ENCODE measurements at places on chromosomes 7 and 10.

DNA sequence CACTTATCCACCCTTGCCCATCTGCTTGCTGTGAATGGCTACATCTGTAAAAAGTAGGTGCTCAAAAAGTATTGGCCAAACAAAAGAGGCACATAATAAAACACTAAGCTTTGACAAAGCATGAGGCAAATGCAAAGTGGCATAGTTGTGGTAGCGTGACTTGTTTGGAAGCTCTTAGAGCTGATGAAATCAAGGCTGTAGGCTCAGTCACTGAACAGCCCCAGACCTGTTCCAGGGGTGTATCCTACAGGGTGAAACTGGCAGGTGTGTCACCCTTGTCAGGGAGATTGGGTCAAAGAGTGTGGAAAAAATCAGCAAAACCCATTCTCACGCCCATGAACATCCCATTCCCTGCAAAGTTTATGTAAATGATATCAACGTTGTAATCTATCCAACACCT, 427.4 kb downstream of the PLXNA4 start:
- DNase-seq, result no peak

DNA sequence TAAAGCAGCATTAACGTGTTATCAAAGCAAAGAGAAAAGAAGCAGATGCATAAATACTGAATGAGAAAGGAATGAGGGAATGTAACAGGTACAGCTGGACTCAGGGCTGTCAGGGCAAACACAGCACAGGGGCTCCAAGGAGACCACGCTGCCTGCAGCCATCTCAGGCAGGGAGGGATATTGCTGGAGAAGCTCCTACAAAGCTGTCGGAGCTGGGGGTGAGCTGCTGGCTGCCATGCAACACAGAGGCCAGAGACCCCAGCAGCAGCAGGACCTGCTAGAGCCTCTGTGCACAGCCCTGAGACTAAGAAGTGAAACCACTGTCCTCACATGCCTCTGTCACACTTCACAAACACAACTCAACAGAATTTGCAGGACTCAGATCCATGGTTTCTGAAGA, 235.8 kb downstream of the DIP2C start:
- DNase-seq, result no peak

DNA sequence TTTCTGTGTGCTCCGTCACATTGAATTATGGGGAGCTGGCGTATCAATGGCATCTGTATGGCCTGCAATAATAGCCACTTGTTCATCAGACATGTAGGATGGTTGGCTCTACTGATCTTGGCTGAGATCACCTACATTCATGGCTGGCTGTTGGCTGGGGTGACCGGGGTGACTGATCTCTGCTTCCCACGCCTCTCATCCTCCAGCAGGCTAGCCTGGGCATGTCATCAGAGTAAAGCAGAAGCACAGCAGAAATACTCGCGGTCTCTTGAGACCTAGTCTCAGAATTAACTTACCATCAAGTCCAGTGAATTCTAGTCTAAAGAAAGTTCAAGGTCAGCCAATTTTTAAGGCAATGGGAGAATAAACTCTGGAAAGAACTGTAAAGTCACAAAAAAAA, 257.7 kb upstream of the GLI3 start:
- DNase-seq, result no peak

DNA sequence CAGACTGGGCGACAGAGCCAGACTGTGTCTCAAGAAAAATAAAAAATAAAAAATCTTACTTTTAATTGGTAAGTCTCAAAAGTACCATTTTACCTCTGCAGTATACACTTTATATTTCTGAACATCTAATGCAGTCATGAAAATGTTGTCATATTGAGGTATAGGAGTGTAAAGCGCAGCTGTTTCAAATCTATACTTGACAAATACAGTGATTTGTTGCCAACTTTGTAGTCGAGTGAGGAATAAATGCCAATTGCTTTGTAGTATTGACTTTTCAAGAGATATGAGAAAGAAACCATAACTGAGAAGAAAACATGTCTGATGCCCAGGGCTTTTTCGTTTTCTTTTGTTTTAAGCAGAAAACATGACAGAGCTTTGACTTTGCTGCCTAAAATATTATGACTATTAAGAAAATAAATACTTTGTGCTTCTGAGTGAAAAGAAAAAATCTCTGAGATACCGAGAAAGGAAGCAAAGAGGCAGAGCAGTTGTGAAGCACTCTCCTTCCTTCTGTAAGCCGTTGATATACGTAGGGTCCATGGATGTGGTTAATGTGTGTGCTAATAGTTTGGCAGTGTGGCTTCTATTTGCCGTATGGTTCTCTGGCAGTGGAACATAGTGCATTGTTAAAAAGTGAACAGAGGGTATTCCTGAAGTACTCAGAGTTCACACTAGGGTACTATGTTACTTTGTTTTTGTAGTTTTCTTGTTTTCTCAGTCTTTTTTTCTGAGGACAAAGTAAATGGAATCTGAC, 38.2 kb downstream of the AVL9 start:
- DNase-seq, result no peak

DNA sequence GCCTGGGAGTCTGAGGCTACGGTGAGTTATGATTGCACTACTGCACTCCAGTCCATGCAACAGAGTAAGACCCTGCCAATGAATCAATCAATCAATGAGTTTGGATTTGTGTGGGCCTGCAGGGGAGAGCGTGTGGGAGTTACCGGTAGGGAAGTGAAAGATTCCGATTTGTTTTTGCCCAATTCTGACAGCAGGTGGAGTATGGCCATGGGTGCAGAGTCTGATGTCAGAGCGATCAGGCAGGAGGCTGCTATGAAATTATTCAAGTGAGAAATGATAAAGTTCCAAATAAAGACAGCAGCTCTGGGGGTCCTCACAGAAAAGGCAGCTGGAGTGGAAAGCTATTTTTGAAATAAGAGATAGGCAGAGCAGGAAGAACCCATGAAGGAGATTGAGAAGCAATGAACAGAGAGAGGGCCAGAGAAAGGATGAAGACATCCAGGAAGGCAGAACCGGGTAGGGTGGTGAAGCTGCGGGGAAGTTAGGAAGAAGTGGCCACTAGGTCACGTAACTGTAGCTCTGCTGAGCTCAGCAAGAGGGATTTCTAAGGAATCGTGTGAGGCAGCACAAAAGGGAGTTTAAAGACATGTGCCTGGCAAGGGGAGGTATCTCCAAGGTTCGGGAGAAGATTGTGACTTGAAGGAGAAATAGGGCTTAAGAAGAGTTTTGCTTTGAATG, 93.7 kb upstream of the NMT2 start:
- DNase-seq, result no peak

DNA sequence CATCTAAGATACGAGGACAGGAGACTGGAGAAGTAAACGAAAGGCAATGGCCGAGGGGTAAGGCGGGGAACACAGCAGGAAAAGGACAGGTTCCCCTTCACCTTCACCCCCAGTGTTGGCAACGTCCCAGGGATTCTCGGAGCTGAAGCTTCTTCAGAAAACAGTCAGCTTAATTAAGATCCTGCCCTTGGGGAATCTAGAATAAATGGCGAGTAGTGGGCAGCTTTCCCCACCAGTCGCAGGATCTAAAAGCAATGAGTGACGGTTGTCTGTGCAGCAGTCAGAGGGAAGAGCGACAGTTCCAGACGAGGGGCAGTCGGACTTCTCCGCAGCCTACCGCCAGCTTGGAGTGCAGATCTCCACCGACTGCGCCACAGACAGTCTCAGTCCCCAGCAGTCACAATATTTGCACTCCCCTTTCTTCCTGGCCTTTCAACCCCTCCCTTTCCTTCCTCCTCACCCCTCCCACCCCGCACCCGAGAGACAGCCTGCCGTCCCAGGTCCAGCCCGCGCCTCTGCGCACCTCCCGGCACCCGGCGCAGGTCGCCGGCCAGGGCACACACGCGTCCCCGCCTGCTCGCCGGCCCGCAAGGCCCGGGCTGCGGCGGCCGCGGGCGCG, 10.9 kb upstream of the SP8 start:
- no peak for DNase-seq

DNA sequence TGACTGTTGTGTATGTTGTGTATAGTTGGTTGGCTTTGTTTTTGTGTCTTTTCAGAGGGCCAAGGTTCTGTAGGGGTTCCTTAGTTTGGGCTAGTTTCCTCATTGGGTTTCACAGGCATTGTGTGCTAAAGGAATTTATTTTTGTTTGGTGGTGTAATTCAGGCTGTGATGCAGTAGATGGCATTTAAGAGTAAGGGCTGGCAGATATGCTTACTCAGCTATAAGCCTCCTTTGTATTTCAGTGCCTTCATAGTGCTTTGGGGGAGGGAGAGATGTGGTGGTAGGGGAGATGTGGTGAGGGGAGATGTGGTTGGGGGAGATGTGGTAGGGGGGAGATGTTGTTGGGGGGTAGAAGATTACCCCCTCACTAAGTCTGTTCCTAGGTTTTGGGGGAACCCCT, 91.7 kb downstream of the SLC25A40 start:
- DNase-seq, result no peak

DNA sequence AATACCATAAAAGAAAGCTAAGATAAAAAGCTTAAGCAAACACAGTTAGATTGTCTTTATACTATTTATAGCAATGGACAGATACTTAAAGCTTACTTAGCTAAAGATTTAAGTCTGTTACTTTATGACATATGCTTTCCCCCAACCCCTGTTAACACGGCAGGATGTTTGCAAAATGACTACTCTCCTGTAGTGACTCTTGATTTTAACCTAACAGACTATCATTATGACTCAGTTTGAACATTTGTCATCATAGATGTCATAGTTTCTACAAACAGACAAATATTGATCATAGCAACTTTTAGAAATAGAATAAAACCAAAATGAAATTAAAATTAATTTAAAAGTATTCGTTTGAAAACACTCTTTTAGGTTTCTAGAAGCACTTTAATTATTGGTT, 7.8 kb upstream of the COMMD3 start:
- DNase-seq, result no peak

- DNase-seq, result no peak
Observed at GRCh38 chr7:85114342-85114741, 72.5 kb downstream of the SEMA3D start.

DNA sequence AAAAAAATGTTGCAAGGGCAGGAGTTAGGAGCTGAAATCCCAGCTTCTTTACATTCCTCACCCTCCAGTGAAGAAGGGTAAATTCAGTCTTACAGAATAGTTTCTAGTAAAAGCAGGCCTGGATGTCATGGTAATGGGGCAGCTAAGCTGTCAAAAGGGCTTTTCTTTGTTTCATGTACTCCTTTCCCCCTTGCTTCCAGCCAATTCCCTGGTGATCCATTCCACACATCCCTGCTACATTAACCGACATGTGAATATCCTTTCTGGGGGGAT, 36.0 kb downstream of the RHEB start:
- DNase-seq, result no peak

- DNase-seq, result no peak
Observed at GRCh38 chr7:142654398-142654797, 94.9 kb upstream of the PRSS1 start.

GRCh38 chr7:71459132-71459531, 327.2 kb downstream of the GALNT17 start:
- no peak for DNase-seq

GRCh38 chr10:117455346-117455745, 80.1 kb upstream of the PDZD8 start:
- no peak for DNase-seq

- DNase-seq, result no peak
Observed at GRCh38 chr10:125039354-125039769, 97.4 kb downstream of the ZRANB1 start.

GRCh38 chr10:61684894-61685507, 22.3 kb downstream of the CABCOCO1 start:
- DNase-seq, result no peak
